ENCODE measurements at places on chromosomes 7 and 10.

DNA sequence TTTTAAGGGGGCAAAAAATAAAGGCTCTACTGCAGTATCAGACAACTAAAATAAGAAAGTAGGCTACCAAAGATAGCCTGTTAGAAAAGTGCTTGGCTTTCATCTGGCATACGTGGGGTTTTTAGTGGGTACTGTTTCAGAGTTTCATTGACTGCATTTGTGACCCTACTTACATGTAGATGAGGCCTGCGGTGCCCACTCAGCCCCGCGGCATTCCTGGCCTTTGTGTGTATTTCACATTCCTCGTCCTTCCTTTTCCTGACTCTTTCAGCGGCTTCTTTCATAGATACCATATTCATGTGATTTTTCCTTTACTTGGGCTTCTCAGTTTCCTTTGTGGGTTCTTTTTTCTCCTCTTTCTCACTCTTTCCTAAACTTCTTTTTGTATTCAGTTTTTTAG, 50.7 kb downstream of the UBE3C start:
- DNase-seq = no peak

DNA sequence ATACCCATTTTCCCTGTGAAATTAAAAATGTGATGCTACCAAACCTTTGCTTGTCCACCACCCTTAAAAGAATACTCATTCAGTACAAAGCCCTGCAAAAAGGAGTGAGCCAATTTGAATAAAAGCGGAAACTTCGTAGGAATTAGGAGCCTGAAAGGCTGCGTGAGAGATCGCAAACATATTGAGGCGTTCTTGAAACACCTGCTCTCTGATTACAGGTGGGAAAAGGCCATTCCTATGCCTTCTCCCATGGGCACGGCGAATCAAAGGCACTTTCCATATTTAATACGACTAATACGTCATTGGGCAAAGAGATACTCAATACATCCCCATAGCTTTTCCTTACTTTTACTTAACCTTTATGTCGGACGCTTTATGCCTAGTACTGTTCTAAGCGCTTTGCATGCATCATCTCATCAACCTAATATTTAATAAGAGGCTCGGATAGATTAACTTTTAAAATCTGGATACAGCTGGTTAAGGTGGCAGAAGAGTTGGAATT, 30.9 kb upstream of the KMT2E start:
- no peak for DNase-seq

DNA sequence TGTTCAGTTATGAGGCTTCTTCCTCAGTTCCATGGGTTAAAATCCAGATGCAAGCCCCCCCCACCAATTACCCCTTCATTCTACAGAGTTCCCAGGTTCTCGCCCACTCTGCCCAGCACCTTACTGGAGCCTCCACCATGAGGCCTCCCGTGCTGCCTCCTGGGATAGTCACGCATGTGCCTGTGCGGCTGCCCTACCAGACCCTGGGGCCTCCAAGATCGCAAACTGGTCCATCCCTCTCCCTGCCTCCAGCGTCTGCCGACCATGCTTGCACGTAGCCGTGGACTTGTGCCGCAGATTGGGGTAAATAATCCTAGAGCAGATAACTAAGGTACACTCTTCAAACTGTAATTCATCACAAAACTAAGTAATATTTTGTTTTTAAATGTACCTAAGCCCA, 611.2 kb downstream of the PTPRN2 start:
- DNase-seq = no peak

DNA sequence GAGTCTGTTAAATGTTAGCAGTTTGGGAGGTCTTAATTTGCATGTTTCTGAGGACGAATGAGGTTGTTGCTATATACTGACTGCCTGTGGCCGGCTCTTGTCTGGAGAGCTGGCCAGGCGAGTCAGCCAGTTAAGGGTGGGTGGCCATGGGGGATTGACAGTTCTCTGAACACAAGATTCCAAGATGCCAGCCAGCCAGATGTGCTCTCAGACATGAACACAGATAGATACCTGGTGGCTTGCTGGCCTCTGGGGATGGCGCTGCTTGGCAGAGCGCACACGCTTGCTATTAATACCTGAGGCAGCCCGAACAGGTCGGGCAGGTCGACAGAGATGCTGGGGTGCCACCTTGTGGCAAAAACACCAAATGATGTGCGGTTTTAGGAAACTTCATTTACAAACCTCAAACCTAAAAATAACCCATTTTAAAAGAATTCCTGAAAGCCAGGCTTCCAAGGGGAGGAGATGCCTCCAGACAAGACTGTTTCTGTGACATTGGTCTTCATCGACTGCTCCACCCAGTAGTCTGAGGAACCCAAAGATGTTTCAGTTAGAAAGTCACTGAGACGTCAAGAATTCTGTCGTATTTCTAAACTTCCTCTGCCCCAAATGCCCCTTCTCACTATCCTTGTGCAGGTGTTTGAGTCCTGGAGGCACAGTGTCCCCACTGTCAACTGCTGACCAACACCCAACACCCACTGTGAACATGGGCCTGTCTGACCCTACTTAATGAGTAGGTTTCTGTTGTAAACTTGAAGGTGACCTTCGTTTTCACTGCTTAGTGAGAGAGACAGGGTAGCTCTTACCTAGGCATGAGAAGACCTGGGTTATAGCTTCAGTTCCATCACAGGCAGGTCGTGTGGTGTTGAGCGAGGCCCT, 123.4 kb downstream of the NT5C2 start:
- DNase-seq = peak; percentile 58

- DNase-seq = no peak
Observed at GRCh38 chr7:120097020-120097419, 176.0 kb upstream of the KCND2 start.

GRCh38 chr7:37815671-37816371, 32.6 kb upstream of the NME8 start:
- DNase-seq = no peak

GRCh38 chr7:1725199-1725690, 55.2 kb downstream of the ELFN1 start:
- no peak for DNase-seq

- DNase-seq = no peak
Observed at GRCh38 chr10:22479419-22479818, 134.1 kb downstream of the SPAG6 start.

- DNase-seq = no peak
Observed at GRCh38 chr10:116452338-116452720, 24.7 kb downstream of the PNLIPRP3 start.

- no peak for DNase-seq
Observed at GRCh38 chr7:133857376-133858119, 269.6 kb upstream of the LRGUK start.

DNA sequence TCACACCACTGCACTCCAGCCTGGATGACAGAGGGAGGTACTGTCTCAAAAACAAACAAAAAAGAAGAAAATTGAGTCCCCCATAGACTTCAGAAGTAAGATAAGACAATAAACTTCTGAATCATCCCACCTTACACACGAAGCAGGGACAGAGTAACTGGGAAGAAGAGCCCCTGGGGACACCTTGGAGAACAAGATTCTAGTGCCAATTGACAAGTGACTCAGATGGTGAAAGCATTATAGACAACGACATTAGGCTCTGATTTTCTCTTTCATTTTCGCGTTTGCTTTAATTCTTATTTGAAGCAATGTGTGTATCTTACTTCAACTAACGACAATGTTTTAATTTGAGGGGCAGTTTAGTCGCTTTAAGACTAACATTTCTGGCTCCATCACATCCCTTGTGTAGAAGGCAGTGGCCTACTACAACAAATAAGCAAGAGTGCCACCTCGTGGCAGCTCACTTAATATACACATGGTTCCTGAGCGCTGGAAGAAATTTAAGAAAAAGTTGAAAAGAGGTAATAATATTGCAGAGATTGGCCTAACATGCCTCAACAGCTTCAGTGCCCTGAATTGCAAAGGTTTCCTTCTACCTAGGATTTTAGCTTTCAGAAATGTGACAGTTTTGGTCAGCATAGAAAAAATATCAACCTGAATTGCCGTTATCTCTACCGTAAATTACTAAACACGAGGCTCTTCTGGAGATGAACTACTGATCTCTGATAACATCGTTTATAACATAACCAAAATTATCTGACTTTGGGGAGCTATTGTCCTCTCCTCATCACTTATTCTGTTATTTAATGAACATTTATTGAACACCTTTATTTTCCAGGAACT, 36.7 kb downstream of the ASNS start:
- DNase-seq = peak; percentile 25

DNA sequence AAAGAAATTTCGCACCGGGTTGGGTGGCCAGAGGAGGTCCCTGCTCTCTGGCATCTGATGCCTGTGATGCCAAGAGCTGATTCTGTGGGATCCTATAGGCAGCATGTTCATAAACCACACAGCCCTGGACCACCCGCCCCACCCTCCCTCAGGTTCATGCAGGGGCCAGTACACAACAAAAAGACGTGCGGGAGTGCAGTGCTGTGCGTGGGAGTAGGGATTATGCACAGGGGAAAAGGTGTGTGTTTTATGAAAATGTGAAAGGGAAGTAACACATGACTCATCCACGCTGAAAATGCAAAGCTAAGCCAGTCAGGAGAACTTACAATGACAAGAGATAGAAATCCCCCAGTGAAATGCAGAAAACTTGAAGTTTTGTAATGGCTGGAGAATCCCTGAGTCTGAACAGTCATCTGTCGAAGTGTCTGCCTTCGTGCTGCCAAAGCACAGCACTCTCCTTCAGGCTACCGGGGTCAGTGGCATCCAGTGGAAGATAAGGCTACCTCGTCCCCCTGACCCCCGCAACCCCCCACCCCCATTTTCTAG, 1.1 kb downstream of the KIAA1217 start:
- DNase-seq = no peak

GRCh38 chr10:621513-621912, 68.0 kb downstream of the DIP2C start:
- no peak for DNase-seq

Data from activated T-helper 2 cell treated with anti-CD3 and anti-CD28 coated beads, Interferon-gamma antibody, Interleukin-2, Interleukin-4, amounts not matched to agents 10 μg/mL and 5 μg/mL and 100 μg/mL, durations not matched to agents 14 hours and 24 hours and 36 hours (primary cell).